ENCODE measurements at places on chromosomes 12 and 14. TPM values are rescaled to one million over a fixed set of nuclear protein-coding genes. Genes with fewer than 3 reads are reported as not detected.

RNASE9 gene
- total RNA-seq = not detected

HVCN1 gene
- 71.0 TPM for total RNA-seq

TMEM260 gene
- 17.4 TPM for total RNA-seq

DNA sequence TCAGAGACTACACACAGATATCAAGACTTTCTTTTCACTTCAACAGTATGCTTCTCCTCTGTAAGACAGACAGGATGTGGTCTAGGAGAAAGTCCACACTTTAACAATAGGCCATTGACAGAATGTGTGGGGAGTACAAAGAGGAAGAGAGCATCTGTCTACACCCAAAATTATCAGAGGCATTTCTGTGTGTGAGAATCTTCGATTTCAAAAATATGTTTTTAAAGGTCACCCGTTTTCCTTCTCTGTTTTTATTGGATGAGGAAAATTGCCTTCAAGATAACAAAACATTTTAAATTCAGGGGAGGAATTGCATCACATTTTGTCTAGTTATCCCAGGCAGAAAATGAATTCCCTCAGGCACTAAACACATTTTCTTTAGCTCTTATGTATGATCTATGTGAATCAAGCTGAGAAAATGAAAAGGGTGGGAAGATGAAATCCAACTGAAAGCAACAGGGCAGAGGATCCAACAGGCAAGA lies 16.4 kb downstream of the NAV3 start:
- no peak for DNase-seq

CD163L1 gene
- total RNA-seq = 5.8 TPM

DNA sequence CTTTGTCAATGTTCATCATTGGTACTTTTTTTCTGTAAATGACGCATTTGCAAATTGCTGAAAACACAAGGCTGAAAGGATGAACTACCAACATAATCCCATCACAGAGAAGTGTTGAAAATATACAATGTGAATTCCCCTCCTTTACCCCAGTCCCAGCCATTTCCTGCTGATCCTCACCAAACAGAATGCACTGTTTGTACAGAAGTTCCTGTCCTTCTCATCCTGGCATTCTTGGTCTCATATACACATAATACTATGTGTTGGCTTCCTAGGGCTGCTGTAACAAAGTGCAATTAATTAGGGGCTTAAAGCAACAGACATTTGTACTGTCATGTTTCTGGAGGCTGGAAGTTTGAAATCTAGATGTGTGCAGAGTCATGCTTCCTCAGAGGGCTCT lies 836.2 kb upstream of the MGAT4C start:
- no peak for DNase-seq

- no peak for DNase-seq
These were observed 62.5 kb upstream of the RNU6-8 start for GRCh38 chr14:32265584-32265983.

DNA sequence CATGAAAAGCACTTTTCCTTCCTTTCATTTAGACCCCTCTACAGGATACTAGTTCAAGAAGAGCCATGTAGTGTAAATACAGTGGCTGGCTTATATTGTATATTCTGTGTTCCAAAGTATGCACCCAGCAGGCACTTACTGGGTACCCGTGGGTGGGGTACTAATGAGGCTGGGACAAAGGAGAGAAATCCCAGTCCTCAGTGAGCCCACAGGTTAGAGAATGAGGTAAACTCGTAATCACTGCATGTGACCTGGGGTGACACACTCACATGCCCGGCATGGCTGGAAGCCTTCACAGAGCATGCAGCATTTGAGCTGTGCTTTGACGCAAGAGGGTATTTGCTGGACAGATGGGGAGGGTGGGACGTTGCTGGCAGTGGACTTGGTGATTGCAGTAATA lies 17.1 kb downstream of the SLC24A4 start:
- no peak for DNase-seq

- no peak for DNase-seq
These were observed 233.4 kb downstream of the SPTSSA start for GRCh38 chr14:34228650-34228976.

KRT85 gene
- not detected for total RNA-seq

DNA sequence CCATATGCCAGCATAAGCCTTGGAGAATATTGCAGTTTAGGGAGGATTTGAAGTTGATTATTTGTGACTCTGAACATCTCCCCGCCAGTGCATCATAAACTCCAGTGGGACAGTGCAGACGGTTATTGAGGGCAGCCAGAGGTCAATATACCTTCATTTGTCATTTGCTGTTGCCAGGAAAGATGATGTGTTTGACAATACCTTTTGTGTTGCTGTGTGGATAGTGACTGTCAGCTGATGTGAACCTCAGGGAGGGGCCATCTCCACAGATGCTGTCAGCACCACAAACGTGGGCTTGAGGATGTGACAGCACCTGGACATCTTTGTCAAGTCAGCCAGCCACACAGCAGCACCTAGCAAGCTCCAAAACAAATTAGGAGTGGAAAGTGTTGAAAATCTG lies 11.5 kb downstream of the CCDC198 start:
- no peak for DNase-seq
